ENCODE measurements at places on chromosomes 2 and 18.
A peak's percentile ranks its signal among the peaks of the same experiment; 100 is the strongest.

DNA sequence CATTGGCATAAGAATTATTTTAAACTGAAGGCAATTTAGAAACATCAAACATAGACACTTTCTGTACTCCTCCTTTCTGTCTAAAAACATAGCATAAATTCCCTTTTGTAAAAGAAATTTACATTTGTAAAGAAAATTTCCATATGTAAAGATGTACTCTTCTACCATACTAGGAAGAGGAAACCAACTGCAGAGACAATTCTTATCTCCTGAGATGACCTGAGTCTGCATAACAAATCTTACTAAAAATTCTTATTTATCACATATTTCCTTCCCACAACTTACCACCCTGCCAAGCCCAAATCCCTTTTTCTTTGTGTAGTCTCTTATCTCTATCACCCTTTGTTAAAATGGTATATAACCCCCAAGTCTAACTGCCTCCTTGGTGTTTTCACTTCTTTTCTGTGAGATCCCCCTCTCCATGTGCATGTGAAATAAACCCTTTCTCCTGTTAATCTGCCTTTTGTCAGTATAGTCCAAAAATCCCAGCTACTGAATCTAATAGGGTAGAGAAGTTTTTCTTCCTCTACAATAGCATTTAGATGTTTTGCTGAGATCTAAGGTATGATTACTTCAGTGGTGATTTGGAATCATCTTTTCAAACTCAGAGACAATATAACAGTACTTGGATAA lies 81.0 kb downstream of the CHN1 start:
- no peak for DNase-seq

- peak; percentile 92 for DNase-seq
Observed at GRCh38 chr2:36800381-36800780, 103.9 kb downstream of the VIT start.

DNA sequence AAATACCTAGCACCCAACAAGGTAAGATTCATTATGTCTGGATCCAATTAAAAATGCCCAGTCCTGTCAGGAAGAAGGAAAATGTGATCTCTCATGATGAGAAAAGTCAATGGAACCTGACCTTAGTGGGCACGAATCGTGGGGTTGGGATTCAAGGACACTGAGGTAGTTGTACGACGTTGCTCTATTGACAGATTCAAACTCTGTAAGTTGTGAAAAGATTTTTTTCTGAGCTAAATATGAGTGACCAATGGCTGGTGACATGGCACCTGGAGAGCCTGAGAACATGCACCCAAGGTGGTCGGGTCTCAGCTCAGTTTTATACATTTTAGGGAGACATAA lies 148.2 kb downstream of the NDUFA10 start:
- DNase-seq = no peak

GRCh38 chr18:3902676-3903075 lies 452.7 kb downstream of the TGIF1 start:
- no peak for DNase-seq

- DNase-seq = no peak
Observed at GRCh38 chr18:27419646-27420045, 234.5 kb upstream of the CHST9 start.

GRCh38 chr2:82391386-82391785 lies 2067.7 kb downstream of the SUCLG1 start:
- no peak for DNase-seq

- DNase-seq = peak; percentile 7
Observed at GRCh38 chr2:71207601-71208000, 19.3 kb downstream of the PAIP2B start.

GRCh38 chr2:233381638-233381995 lies 27.3 kb downstream of the DGKD start:
- DNase-seq = no peak

DNA sequence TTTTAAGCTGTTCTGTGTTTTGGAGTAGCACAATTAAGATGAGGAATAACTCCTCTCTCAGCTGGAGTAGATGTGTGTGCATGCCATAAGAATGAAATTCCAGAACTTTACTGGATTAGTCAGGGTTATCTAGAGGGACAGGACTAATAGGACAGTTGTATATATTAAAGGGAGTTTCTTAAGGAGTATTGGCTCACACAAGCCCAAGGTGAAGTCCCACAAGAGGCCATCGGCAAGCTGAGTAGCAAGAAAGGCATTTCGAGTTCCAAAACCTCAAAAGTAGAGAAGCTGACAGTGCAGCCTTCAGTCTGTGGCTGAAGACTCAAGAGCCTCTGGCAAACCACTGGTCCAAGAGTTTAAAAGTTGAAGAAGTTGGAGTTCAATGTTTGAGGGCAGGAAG lies 113.7 kb downstream of the RIT2 start:
- no peak for DNase-seq

DNA sequence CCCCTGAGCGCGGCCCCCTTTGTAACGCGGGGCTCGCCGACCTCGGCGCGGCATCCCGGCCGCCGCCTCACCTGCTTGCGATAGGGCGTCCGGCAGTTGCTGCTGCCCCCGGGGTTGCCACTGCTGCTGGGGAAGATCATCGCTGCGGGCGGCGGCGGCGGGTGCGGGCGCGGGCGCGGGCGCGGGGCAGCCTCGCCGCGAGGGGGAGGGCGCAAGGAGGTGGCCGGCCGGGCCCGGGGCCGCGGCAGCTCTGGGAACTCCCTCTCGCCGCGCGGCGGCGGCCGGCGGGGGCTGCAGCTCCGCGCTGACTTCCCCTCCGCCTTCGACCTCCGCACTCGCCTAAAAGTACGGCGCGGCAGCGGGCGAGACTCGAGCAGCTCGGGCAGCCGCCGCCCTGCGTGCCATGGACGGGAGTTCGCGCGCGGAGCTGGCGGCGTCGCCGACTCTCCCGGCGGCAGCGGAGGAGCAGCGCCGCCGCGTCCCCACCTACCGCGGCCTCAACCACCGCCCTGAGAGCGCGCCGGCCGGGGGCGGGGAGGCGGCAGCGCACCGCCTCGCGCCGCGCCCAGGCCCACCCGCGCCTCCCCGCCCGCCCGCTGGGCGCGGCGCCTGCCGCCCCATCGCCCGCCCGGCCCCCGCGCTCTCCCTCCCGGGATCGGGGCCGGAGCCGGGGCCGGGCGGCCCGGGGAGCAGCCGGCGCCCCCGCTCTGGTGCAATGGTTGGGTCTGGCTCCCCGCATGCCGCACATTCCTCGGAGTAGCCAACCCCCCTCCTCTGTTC lies 86.0 kb downstream of the RBMS1 start:
- DNase-seq = peak; percentile 29

DNA sequence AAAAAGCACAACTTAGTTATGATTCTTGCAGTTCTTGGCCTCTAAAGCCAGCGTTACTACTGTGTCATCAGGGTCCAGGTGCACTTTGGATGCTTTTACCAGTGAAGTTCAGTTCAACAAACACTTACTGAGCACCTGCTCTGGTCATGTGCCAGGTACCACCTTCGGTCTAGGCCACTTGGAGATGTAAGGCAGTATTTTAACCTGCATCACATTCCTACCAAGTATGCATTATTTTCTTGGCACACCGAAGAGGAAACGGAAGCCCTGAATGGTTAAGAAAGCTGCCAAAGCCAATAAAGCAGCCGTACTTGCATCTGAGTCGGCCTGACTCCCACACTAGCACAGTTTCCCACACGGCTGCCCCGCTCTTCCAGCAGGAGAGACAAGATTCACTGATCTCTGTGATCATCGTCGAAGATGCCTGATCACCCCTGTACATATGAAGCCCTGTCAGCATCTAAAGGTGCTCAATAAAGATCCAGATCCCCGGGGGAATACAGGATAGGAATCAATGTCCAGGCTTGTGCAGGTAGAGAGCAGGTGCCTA lies 427.1 kb downstream of the EIPR1 start:
- no peak for DNase-seq

DNA sequence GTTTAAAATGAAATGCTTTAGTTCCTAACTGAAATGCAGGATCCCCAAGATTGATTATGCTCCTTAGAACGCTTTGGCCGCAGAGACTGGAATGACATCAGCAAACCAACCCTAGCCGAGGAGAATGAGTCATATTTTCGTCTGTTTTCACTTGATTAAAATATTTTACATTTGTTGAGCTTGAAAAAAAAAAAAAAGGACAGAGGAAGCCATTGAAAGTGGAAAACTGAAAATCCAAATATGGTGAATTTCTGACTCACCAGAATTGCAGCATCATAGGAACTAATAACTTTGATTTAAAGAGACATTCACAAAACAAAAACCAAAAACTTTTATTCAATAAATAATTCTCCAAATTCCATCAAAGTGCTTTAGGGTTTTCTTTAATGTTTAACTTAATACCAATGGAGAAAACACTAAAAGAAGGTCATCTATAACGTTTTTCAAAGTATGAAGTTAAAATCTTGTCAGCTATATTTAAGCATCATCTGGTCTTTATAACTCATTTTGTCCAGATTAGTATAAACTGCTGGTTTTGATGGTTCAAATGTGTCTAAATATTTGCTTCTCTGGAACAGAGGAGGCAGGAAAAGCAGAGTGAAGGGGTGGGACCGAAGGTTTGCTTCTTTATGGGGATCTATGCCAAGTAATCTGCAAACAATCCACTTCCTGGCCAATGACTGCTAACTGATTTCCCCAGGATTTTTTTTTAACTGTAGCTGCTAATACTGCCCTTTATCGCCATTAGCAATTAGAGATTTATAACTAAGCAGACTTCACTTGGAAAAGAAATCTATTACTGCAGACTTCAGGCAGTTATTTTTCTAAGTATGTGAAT lies 30.9 kb upstream of the COL5A2 start:
- no peak for DNase-seq

DNA sequence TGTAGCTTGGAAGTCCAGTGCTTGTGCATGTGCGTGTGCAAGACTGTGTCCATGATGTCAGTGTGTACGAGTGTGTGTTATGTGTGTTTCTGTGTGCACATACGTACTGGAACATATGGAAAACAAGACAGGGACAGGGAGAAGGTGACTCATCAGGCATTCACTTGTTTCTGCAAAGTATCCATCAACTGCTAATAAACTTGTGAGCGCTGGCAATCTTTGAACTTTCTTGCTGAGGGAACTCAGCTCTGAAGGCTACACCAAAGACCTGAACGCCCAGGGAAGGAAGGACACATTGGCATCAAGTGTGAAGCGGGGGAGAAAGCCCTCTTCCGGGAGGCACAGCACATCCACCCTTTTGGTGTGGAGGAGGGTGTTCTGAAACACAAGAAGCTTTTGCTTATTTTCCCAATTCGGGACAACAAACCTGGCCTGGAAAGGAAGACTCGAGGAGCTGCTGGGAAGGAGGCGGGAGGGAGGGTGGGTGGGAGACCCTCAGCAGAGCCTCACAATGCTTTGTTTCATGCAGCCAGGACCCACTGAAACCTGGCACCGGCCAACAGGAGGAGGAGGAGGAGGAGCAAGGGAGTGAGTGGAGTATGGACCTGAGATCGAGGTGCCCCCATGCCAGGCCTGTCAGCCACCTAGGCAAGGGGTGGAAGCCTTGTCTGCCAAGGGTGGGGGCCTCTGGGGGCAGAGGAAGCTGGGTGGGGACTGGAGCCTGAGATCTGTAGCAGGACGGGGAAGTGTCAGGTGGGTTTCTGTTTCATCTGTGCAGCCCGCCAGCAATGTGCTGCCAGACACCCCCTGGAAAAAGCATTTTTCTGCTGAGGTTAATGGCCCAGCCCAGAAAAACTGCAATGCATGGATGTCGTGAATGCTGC lies 26.8 kb downstream of the SMAD7 start:
- no peak for DNase-seq

DNA sequence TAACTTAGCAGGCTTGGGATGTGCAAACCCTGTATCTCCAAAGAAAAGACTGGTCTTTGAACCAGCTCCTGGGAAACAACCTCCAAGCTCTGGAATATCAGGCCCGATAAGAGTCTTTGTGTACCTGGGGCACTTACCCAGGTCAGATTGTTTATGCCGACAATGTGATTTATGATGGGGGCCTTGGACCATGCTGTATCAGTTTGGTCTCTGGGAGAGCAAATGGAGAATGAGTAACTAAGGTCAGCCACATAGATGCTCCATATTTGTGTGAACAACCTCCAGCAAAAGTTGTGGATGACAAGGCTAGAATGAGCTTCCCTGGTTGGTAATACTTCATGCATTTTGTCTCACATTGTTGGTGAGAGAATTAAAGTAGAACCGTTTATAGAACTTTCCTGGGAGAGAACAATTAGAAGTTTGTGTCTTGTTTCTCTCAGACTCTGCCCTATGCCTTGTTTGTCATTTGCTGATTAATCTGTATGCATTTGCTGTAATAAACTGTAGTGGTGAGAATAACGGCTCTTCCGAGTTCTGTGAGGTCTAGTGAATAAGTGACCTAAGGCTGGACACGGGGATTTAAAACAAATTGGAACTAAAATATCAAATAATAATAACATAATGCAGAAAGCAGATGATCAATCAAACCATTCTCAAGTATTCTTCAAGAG lies 259.1 kb downstream of the XIRP2 start:
- no peak for DNase-seq

- peak; percentile 80 for DNase-seq
Observed at GRCh38 chr2:25228848-25229278, 60.5 kb upstream of the POMC start.

GRCh38 chr18:50297621-50298442 lies 10.3 kb upstream of the CXXC1 start:
- DNase-seq = peak; percentile 70

DNA sequence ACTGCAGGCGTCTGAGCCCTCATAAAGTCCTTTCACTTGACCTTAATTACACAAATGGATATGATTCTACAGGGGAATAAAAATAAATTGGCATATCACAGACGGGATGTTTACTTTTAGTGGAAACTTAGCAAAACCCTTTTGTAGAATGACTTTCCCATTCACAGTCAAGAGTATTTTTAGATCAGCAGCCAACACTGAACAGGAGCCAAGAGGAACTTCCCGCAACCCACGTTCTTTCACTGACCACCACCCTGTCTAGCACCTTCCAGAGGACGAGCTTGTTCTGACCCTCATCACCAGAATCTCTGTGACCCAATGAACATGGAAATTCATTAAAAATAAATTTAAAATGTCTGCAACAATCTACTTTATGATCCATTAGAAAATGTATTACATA lies 119.0 kb upstream of the SNTG2 start:
- no peak for DNase-seq

GRCh38 chr2:234450431-234451124 lies 46.3 kb downstream of the ARL4C start:
- no peak for DNase-seq

GRCh38 chr2:154402213-154402612 lies 296.3 kb upstream of the KCNJ3 start:
- no peak for DNase-seq

- no peak for DNase-seq
Observed at GRCh38 chr18:61541673-61542072, 208.4 kb downstream of the CDH20 start.

GRCh38 chr2:77387324-77387723 lies 134.9 kb downstream of the LRRTM4 start:
- no peak for DNase-seq

DNA sequence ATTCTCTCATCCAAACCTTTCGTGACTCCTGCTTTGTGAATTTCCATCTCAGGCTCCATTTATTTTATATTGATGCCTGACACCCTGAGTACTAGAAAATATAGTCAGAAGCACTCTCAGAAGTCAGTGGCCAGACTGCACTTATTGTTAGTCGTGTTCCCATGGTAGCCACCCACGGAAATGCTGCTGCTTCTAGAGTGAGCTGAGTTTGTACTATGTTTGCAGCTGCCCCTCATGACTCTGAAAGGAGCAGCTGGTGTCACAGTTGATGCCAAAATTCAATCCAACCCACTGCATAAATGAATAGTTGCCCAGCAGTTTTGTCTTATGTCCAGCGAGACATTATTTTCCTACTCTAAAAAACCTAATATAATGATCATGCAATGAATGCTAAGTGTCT lies 265.2 kb upstream of the SPHKAP start:
- no peak for DNase-seq

- no peak for DNase-seq
Observed at GRCh38 chr18:5370332-5370731, 74.8 kb upstream of the ZBTB14 start.

Data from head of caudate nucleus (tissue), 42 donors.